GM23248 (cell line): ENCODE measurements at places on chromosomes 7 and 10.

DNA sequence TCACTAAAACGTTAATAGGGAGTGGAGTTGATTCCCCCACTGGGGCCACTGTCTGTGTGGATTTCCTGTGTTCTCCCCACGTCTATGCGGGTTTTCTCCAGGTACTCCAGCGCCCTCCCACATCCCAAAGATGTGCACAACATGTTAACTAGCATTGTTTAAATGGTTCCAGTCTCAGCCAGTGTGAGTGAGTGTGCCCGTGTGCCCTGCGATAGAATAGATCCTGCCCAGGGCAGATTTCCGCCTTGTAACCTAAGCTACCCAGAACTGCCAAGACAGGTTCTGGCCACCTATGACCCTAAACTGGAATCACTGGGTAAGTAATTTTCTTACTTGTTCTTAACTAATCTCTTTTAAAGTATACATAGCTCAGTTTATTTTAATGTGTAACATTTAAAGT is 58.5 kb downstream of the CCDC6 start:
- no peak for DNase-seq

DNA sequence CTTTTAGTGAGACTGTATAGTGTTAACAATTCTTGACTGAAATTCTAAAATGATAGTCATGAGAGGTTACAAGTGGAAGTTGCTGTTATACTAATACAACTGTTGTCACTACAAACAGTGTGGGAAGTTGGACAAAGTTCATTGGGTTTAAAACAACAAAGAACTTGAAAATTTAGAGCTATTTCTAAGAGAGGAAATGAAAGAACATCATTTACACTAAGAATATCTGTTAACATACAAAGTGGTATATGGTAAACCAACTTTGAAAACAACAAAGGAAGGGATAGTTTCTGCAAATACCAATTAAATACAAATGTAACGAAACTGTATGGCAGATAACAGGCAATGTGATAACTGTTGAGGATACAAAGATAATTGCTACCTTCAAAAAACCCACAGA is 11.6 kb downstream of the MTPN start:
- DNase-seq: no peak

DNA sequence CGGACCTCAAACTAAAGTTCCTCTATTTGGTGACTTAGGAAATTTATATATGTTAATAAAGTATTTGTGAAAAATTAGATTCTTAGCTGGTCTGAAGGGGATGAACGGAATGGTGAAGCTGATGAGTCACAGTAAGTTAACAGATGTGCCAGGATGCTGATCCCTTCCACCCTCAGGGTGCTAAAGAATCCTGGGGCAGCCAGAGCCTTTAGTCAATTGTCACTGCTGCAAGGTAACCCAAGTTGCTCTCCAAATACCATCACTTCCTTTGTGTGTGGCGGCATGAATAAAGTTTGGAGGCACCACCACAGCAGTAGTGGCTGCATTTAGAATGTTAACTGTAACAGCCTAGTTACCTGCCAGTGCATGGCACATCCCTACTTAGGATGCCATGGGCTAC is 222.6 kb upstream of the PPP1R3A start:
- peak; percentile 19 for DNase-seq

- peak; percentile 23 for DNase-seq
These were observed 8.4 kb downstream of the NACAD start for GRCh38 chr7:45080265-45080957.

- peak; percentile 70 for DNase-seq
These were observed 118.3 kb downstream of the RAPGEF5 start for GRCh38 chr7:22238354-22239311.

GRCh38 chr7:25026156-25026555 is 46.2 kb upstream of the OSBPL3 start:
- no peak for DNase-seq
